ENCODE measurements at places on chromosomes 12 and 14. TPM values are rescaled to one million over a fixed set of nuclear protein-coding genes. Genes with fewer than 3 reads are reported as not detected.
A peak's percentile ranks its signal among the peaks of the same experiment; 100 is the strongest.

DNA sequence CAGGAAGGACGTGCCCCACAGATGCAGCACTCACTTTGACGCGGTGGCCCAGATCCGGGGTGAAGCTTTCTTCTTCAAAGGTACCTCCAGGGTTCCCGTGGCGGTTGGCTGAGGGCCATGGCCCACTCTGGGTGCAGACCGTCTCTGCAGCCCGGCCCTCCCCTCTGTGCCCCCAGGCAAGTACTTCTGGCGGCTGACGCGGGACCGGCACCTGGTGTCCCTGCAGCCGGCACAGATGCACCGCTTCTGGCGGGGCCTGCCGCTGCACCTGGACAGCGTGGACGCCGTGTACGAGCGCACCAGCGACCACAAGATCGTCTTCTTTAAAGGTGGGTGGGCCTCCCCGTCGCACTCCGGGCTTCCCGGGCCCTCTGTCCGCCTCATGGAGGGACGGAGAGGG is 16.9 kb downstream of the MMP17 start:
- DNase-seq: no peak
- no peaks in the 10 kb centered on the region for H3K36me3 ChIP-seq
- H3K4me1 ChIP-seq: no peaks in the 10 kb centered on the region
- H3K27me3 ChIP-seq: no peaks in the 10 kb centered on the region

DNA sequence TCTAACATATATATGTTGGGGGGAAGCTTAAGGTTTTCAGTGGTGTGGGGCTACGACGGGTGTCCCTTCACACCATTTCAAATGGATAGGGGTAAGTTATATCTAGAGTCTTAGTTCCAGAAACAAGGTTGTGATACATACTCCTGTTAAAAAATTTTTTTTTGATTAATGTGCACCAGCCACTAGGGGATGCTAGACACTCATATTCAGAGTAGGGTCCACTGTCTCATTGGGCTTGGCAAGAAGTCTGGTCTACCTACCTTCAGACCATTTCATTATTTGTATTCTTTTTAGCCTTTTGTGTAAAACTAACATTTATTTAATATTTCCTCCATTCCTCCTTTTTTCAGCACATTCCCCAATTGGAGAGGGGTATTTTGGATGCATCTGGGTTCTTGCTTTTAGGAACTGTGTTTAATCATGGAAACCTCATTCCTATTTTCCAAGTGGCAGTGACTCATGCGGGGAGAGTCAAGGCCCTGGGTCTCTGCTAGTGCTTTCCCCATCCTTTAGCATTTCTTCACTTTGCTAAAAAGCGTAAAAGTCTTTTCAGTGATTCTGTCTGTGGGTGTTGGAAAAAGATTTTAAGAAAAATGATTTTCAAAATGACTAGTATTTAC is 33.4 kb downstream of the ANO4 start:
- no peaks in the 10 kb centered on the region for H3K36me3 ChIP-seq
- H3K27ac ChIP-seq: no peak overlapping the region
- H3K4me3 ChIP-seq: no peak overlapping the region
- H3K4me1 ChIP-seq: no peaks in the 10 kb centered on the region
- no peak for DNase-seq
- H3K27me3 ChIP-seq: no peaks in the 10 kb centered on the region

DNA sequence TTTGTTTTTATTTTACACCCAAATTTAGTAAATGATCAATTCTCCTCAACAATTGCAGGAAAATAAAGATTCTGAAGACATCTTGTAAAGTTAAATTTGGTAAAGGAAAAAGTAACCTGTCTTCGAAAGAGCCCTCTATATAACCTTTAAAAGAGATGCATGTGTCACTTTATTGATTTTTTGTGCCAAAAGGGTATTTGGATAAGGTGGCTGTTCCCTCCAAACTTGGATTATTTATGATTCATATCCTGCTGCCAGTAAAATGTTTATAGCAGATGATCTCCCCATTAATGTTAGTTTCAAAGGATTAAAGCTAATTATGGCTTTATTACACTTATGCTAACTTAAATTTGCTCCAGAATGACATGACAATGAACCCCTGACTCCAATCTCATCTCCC is 98.8 kb downstream of the DUSP6 start:
- no peak for DNase-seq
- H3K27ac ChIP-seq: no peak overlapping the region
- no peak overlapping the region for H3K4me3 ChIP-seq
- H3K36me3 ChIP-seq: no peaks in the 10 kb centered on the region
- no peaks in the 10 kb centered on the region for H3K27me3 ChIP-seq

DNA sequence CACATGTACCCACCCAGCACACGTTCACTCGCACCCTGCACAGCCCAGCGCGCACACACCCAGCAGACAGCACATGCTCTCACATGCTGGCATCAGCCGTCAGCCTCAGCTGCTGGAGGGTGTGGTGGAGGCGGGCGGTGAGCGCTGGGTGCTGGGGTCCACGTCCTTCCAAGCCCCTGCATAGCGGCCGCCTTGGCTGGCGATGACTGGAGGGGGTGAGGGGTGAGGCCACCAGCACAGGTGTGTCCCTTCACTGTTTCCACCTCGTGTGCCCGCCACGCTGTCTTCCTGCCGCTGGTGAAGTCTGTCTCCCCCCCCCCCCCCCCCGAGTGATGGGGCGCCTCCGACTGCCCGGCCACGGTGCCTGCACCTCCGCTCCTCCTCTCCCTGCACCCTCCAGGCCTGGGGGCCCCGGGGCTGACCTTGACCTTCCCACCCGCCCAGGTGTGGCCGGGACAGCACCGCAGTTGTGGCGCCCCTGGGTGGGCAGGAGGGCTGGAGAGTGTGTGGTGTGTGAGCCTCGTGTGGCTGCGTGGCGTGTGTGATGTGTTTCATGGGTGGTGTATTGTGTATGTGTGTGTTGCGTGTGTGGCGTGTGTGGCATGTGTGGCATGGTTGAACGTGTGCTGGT is 37.4 kb downstream of the NOC4L start:
- no peaks in the 10 kb centered on the region for H3K27me3 ChIP-seq
- DNase-seq: no peak
- H3K4me1 ChIP-seq: peaks cover 13% of the 10 kb centered on the region
- H3K4me3 ChIP-seq: no peak overlapping the region

DNA sequence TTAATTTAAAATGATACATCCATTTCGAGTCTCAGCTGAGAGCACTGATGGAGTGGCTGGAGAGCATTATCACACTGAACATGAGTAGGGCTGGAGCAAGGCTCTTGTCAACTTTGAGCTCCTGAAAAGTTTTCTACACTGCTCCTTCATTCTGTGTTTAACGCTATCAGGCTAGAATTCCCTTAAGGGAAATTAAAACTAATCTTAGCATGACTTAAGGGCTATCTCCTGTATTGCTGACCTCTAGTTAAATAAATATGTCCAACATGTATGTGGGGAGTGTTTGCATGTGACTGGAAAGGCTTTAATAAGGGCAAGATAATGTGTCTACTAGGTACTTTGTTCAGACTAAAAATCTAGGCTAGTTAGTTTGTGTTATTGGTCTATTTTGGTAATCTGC is 116.7 kb upstream of the CAND1 start:
- H3K4me3 ChIP-seq: no peak overlapping the region
- no peaks in the 10 kb centered on the region for H3K27me3 ChIP-seq
- H3K36me3 ChIP-seq: no peaks in the 10 kb centered on the region
- H3K4me1 ChIP-seq: no peaks in the 10 kb centered on the region

GRCh38 chr14:28280997-28281598 is 485.5 kb upstream of the FOXG1 start:
- DNase-seq: no peak
- no peaks in the 10 kb centered on the region for H3K4me1 ChIP-seq
- H3K36me3 ChIP-seq: no peaks in the 10 kb centered on the region
- no peak overlapping the region for H3K4me3 ChIP-seq

GRCh38 chr12:120010661-120011230 is 21.7 kb downstream of the BICDL1 start:
- no peaks in the 10 kb centered on the region for H3K27me3 ChIP-seq
- H3K4me3 ChIP-seq: no peak overlapping the region
- DNase-seq: no peak
- no peaks in the 10 kb centered on the region for H3K36me3 ChIP-seq
- peaks cover 29% of the 10 kb centered on the region for H3K4me1 ChIP-seq

GRCh38 chr14:92386637-92387036 is 63.7 kb downstream of the SLC24A4 start:
- no peaks in the 10 kb centered on the region for H3K36me3 ChIP-seq
- H3K4me3 ChIP-seq: no peak overlapping the region
- peaks cover 4% of the 10 kb centered on the region for H3K27me3 ChIP-seq
- no peak for DNase-seq
- H3K4me1 ChIP-seq: no peaks in the 10 kb centered on the region

- no peak overlapping the region for H3K4me3 ChIP-seq
- no peaks in the 10 kb centered on the region for H3K27me3 ChIP-seq
- no peaks in the 10 kb centered on the region for H3K36me3 ChIP-seq
- no peak for DNase-seq
- H3K27ac ChIP-seq: no peak overlapping the region
Observed at GRCh38 chr14:89792489-89793366, 161.8 kb downstream of the EFCAB11 start.

DNA sequence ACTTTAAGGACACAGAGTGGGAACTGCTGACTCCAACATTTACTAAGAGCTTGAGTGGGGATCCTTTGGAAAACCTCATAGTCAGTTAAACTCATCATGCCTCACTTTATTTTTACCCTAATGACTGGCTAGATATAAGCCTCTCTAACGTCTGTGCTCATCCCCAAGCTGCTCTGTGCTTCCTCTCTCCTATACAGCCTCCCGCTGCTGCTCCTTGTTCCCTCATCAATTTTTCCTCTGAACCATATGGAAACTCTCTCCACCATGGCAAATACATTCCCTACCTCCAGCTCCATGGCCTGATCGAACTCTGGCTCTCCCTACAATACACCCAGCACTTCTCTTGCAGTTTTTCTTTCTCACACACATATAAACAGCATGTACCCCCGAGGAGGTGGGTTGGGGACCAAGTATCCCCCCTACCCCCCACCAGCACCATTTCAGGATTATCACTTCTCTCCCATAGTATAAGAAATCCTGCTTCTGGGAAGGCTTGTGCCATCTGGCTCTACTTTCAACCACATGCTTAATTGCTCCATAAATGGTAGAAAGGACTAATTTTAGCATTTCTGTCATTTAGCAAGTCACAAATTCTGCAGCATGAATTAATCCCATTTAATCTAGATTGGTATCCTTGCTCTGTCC is 39.2 kb upstream of the DYRK2 start:
- H3K4me3 ChIP-seq: no peak overlapping the region
- H3K27me3 ChIP-seq: no peaks in the 10 kb centered on the region

GRCh38 chr12:26623136-26623535 is 209.9 kb downstream of the ITPR2 start:
- H3K36me3 ChIP-seq: peaks cover 29% of the 10 kb centered on the region
- H3K4me3 ChIP-seq: no peak overlapping the region
- no peak for DNase-seq
- no peaks in the 10 kb centered on the region for H3K27me3 ChIP-seq
- H3K4me1 ChIP-seq: no peaks in the 10 kb centered on the region

DNA sequence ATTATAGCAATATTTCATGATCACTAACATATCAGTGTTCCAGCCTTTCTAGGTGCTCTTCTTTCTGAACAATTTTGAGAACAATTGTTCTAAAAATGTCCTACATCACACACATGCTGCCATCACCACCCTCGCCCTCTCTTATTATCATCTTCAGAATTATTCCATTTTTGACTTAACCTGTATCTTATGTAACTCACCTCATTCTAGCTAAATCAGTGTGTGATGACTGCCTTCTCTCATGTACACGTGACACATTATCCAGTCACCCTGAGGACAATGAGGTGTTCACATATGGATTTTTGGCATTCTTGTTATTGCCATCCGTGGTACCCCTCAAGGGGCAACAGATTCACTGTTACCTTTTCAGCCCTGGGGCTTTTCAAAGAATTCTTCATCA is 87.3 kb downstream of the RFX4 start:
- H3K4me3 ChIP-seq: no peak overlapping the region
- no peaks in the 10 kb centered on the region for H3K36me3 ChIP-seq
- no peaks in the 10 kb centered on the region for H3K4me1 ChIP-seq
- no peak for DNase-seq

GRCh38 chr12:124459852-124460645 is 107.4 kb downstream of the NCOR2 start:
- H3K4me3 ChIP-seq: no peak overlapping the region
- H3K27ac ChIP-seq: no peak overlapping the region
- no peak for DNase-seq
- H3K27me3 ChIP-seq: no peaks in the 10 kb centered on the region
- peaks cover 15% of the 10 kb centered on the region for H3K4me1 ChIP-seq

DNA sequence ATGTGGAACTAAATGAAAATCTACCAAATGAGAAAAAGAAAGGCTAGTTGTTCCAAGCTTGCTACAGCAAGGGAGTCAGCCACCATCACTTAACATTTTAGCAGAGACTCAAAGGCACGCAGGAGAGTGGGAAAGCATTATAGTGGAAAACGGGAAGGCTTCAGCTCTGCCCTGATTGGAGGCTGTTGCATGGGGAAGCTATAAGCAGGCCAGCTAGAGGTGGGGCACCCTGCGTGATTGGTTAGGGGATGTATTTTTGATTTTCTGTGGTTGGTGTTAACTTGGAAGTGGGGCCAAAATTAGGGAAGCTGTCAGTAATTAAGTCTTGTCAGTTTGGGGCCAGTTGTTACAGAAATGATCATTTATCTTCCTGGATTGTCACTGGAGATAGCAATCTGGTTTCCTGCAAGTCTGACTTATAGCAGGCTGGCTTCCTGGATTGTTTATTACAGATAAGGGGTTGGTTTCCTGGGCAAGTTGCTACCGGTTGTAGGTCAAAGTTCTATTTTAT is 93.9 kb downstream of the FAR2 start:
- no peaks in the 10 kb centered on the region for H3K36me3 ChIP-seq
- no peak overlapping the region for H3K27ac ChIP-seq
- no peak for DNase-seq
- no peaks in the 10 kb centered on the region for H3K4me1 ChIP-seq
- H3K4me3 ChIP-seq: no peak overlapping the region

DNA sequence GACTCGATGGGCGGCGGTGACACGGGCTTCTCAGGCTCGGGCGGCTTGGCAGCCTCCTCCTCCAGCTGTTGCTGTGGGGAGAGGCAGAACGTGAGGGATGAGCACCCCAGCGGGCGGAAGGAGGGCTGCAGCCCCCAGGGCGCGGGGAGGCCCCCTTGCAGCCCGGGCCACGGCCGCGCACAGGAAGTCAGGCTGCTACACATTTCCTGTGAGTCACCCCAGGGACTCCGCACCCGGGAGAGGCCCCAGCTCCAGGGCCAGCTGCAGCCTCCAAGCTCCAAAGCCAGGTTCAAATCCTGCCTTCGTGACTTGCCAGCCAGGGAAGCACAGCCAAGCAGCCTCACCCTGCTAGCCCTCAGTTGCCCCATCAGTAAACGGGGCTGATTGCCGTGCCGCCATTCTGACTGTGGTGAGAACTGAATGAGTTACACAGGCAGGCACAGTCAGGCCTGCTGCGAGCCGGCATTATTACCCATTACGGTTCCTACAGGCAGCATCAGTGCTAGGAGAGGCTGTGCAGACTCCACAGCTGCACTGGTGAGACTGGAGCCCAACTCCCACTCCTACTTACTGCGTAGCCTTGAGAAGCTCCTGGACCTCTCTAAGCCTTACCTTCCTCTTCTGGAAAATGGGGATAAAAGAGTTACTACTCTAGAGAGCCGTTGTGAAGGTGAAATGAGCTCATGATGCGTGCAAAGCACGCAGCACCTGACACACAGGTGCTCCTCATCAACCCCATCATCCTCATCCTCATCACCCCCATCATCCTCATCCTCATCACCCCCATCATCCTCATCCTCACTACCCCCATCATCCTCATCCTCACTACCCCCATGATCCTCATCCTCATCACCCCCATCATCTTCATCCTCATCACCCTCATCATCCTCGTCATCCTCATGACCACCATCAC is 100.9 kb downstream of the NCOR2 start:
- H3K27me3 ChIP-seq: no peaks in the 10 kb centered on the region
- peak; percentile 90 for DNase-seq
- peaks cover 38% of the 10 kb centered on the region for H3K36me3 ChIP-seq

The EFS gene
- not detected for total RNA-seq

The GPR65 gene
- total RNA-seq: 13.7 TPM

The DNAI7 gene
- total RNA-seq: 0.62 TPM

The RNU4-1 gene
- 3,426 TPM for total RNA-seq

The CCDC85C gene
- total RNA-seq: 4.5 TPM

The PDZRN4 gene
- not detected for total RNA-seq
